ENCODE measurements at places on chromosomes 7 and 10.

DNA sequence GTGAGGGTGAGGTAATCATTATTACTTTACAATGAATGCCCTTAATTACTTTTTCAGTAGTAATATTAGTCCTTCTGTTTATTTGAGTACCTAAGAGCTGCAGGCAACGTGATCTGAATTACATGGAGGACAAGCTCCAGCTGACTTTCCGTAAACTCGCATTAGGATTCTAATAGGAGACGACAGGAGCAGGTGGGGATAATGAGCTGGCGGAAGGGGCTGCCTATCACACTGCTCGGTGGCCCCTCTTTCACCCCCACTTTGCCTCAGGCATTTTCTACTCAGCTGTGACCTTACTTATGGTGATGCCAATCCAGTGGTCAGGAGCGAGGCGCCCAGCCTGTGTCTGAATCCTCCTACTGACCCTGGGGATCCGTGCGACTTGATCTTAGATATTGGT lies at the start of gene C7orf33:
C7orf33 (plus strand) TSS at position 296 of the 400 bp plus-strand sequence. CDS start 160 bp downstream, outside the sequence.
- no peak for DNase-seq

DNA sequence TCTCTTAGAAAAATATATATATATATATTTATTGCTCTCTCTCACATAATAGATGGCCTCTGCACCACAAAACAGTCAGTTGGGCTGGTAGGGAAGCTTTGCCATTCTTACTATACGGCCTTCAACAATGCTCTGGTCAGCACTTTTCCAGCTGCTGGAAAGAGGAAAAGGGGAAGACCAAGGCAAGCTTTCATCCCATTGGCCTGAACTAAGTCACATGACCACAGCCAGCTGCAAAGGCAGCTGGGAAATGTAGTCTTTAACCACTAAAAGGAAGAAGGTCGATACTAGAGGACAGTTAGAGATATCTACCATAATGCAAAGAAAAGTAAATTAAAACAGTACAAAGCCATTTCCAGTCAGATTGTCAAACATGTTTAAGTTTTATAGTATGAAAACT lies 58.4 kb upstream of the MACROH2A2 start:
- DNase-seq = no peak

DNA sequence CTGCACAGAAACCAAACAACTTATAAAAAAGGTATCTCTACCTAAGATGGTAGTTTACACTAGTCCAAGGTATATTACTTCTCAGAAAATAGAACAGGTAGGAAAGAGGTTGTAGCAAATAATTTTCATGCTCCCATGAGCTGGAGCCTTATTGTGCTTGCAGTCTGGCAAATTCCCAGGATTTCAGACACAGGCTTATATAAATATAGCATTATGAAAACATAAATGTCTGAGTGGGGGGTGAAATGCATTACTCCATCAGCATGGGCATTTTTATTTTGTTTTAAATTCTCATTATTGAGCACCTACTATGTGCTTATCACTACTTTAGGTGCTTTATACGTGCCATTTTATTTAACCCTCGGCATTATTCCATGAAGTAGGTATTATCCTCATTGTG lies 83.0 kb upstream of the PHYHIPL start:
- DNase-seq = no peak

DNA sequence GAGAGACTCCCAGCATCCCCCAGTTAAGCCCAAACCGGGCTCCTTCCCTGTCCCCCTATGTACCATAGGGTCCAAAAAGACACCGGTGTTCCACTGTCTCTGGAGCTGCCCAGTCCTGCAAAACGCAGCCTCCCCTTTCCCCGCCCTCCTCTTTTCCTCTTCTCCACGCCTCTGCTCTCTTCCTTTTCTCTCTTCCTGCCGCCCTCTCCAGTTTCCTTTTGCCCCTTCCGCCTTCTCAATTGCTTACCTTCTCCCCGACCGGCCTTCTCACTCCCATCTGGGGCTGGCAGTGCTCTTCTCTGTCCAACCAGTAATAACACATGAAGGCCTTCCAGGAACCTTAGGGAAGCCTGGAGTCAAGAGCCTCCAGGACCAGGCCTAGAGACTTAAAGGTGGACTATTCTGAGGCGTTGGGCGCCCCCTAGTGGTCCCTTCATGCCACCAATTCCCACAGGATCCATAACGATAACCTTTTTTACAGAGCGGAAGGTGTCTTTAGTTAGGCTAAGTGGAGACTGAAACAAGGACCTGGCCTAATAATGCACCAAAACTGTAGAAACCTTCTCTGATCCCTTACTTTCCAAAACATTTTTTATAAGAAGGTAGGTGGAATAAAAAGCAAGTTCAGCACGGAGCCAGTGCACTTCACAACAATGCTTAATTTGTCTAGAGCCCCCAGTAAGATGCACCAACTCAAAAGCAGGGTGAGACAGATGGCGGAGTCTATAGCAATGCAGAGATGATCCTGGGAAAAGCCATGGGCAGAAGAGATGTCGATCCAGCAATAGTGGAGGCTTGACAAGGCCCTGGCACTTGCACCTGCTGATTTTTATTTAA lies 27.2 kb upstream of the MSRB2 start:
- DNase-seq = peak; percentile 86

GRCh38 chr7:21850531-21851285 lies 95.0 kb downstream of the CDCA7L start:
- no peak for DNase-seq

DNA sequence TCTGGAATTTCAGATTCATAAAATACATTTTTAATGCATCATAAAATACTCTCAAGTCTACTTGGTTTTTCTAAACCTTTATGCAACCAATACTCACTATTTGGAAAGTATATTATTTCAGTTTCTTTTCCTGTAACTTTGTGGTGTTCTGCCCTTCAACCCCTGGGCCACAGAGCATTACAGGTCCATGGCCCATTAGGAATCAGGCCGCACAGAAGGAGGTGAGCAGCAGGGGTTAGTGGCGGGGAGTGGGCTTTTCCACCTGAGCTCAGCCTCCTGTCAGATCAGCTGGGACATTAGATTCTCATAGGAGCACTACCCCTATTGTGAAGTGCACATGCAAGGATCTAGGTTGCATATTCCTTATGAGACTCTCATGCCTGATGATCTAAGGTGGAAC lies 9.7 kb downstream of the SNX13 start:
- no peak for DNase-seq

- DNase-seq = peak; percentile 70
Observed at GRCh38 chr10:1737222-1738061, at the start of gene ADARB2. ADARB2 (minus strand) TSS chr10:1737525.

DNA sequence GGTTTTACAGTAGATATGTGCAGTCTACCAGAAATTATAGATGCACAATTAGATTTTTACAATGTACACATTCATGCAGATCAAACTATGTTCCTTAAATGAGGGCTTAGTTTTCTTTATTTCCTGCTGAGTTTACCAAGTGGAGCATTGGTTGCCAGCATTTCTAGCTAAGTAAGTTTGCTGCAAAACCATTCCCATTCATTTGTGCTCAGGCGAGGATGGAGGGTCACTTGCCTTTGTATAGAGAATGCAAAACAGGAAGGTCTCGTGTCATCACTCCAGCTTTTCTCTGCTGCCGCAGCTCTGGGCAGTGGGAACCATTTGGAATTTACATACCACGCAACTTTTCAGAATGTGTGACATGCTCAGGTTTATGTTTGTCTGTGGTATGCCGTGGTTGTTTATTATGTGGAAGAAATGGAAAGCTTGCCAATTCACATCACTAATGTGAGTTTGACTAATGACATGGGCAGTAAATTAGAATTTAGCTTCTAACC lies 198.6 kb downstream of the TRIL start:
- no peak for DNase-seq

DNA sequence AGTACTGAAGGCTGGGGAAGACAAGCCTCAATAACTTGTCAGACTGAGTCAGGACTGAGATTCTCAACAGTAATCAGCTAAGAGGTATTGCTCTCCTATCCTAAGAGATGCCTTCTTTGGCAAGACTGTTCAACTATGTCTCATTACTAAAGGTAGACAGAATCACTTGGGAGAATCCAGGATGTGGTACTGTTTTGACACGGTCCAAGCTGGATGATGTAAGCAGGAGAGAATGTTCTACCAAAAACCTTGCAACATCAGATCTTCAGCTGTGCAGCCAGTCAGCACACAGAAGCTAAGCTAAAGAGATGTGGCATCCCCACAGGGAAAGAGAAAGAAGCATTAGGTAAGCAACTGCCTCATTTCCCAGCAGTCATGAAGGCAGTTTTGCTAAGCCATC lies 391.4 kb downstream of the NRG3 start:
- no peak for DNase-seq

DNA sequence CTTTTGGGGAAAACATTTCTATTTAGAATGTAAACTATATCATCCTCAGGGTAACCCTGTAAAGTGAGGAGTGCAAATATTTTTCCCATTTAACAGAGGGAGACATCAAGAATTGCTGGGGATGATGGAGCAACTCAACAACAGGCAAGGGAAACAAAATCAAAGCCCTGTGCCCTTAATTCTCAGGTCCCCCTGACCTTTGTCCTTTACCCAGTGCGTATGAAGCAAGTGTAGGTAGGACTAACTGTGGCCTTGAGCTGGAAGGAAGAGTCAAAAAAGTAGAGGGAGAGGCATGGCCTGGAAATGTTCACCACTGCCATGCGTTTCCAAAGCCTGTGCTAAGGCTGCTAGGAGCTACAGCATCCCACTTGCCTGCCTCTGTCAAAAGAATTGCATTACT lies 896.9 kb downstream of the LRMDA start:
- DNase-seq = no peak

DNA sequence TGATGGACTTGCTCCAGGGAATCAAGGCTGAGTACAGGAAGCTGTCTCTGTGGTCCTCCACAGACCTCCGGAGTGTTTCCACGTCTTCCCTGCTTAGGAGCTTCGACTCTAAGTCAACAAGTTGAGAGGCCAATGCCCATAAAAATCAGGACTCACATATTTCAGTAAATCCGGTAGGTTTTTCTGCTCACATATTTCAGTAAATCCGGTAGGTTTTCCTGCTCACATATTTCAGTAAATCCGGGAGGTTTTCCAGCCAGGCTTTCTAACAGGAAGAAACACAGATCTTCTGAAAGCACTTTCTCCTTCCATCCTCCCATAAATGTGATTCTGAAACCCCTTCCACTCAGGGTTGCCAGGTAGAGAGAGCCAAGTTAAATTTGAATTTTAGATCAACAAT lies 340.1 kb upstream of the SHH start:
- no peak for DNase-seq

GRCh38 chr7:144255471-144255897 lies 9.1 kb downstream of the OR2A7 start:
- no peak for DNase-seq
